ENCODE measurements at places on chromosomes 12 and 14.

GRCh38 chr14:40903709-40904108, 703.0 kb upstream of the LRFN5 start:
- DNase-seq = no peak

DNA sequence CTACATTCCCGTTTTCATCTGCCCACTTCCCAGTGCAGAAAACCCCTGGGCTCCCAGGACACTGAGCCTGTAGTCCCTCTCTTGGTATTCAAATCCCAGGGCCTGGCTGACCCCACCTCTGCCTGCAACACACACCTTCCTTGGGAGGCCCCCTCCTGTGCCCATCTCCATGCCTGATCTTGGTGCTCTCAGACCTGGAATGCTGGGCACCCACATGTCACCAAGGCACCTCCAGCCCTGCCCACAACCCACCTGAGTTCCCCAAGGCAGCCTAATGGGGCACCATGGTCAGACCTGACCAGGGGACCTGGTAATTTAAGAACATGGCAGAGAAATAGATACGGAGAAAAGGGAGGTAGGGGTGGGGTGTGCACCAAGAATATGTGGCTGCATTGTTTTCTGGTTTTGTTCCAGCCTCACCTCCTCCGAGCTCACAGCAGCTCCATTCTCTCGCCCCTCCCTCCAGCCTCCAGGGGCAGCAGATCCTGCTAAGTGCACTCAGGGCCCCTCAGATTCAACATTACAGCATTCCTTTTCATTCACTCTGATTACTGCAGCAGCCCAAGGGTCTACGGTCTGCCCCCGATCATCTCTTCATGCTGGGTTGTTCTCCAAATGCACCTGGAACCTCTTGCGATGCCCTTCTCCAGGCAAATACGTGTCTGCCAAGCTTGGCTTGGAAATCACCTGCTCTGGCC, 9.2 kb upstream of the HSP90AA1 start:
- DNase-seq = no peak

- no peak for DNase-seq
These were observed 122.5 kb downstream of the ZFP36L1 start for GRCh38 chr14:68670359-68670715.

GRCh38 chr12:49916129-49916919, 12.6 kb upstream of the FAIM2 start:
- no peak for DNase-seq

DNA sequence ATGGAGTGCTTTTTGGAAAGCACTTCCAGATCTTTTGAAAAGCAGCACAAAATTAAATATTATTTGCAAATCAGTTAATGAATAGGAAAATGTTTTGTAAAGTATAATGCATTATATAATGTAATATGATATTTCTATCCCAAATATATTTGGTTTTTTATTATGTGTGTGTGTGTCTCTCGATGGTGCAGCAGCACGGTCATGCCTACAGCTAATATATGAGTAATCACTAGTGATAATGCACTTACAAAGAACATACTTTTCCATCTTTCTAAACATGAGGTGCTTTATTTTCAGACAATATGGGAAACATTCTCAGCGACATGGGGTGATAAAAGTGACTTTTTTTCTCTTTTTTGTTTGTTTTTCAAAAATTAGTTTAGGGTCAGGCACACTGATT, 1.3 kb upstream of the EEA1 start:
- no peak for DNase-seq

DNA sequence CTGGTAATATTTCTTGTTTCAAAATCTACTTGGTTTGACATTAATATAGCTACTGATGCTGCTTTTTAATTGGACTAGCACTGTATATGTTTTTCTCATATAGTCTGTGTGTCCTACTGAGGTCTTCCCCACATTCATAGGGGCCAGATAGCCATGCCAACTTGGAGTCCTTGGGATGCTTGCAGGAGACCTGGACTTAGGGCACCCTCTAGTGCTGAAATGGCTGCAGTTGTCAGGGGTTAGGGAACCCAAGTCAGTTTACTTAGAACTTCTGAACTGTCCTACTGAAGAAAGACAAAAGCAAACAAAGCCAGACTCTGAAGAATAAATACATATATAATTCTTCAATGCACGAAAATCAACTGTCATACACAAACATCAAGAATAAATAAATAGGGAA, 279.9 kb upstream of the SYT1 start:
- no peak for DNase-seq

DNA sequence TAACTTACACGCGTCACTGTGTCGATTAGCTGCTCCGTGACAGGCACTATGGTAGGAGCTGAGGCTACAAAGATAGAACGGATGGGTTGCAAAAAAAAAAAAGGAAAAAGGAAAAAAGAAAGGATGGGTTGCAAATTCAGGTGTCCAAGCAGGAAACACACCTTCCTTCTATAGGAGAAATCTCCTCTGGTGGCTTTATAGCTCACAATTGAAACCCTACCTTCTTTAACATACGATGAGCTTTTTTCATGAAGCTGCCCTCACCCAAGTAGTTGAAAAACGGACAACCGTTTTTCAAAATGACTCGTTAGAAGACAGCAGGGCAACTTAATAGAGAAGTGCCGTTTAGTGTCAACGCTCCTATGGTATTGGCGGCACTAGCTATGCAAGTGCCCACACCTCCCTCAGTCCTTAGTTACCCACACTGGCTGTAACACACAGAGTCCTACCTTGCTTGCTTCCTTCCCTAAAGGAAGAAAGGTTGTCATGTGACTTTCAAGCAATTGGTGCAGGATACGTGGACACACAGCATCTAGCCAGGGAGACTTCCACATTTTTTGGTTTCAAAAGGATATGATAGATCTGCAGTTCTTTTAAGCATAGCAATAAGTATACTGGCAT, 682 bp upstream of the TRIP11 start:
- DNase-seq = no peak

DNA sequence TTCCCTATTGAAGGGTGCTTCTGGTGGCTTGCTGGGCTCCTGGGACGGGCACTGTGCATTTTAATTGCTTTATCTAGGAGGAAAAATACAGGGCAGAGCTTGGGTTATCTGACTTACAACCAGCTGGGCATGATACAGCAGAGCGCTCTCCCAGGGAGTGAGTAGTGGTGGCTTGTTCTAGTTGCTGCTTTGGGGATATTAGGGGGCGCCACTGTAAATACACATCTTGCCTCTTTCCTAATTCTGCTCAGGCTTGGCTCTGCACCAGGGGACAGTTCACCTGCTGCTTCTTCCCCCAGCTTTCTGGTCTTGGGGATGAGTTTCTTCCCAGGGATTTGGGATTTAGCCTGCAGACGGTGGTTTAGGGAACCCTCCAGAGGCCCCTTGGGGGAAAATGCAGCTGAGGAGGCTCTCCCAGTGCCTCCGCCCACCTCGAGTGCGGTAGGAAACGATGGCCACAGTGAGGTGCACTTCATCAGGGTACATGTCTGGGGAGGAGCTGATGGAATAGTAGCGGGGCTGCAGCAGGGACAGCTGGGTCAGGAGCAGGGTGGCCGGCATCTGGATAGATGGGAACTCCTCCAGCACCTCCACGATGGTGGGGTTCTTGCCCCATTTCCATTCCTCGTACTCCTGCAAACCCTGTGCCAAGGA, 36.9 kb upstream of the FBXO21 start:
- no peak for DNase-seq

- no peak for DNase-seq
These were observed 499 bp upstream of the PRKAG1 start for GRCh38 chr12:49019120-49019430.

- no peak for DNase-seq
These were observed 8.4 kb downstream of the KCNH3 start for GRCh38 chr12:49547090-49547690.

DNA sequence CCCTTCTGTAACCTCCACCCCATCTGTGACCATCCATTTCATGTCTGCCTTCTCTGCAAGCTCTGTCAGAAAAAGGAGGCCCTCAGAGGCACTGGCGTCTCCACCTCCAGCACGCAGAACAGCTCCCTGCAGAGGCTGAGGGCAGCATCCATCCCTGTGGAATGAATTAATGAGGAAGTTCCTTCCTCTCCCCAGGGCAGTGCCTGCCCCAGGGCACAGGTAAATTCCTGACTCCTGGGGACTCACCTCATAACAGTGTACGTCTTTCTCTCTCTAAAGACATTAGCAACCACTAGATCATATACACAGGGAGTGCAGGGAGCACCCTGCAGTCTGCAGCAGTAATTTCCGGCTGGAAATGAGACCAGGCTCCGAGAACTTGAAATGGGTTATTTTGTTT, 155.0 kb upstream of the TMEM132C start:
- DNase-seq = no peak

- no peak for DNase-seq
These were observed 131.6 kb downstream of the SEC23A start for GRCh38 chr14:38971258-38971921.

GRCh38 chr12:116249938-116250337, 27.6 kb downstream of the MED13L start:
- no peak for DNase-seq

DNA sequence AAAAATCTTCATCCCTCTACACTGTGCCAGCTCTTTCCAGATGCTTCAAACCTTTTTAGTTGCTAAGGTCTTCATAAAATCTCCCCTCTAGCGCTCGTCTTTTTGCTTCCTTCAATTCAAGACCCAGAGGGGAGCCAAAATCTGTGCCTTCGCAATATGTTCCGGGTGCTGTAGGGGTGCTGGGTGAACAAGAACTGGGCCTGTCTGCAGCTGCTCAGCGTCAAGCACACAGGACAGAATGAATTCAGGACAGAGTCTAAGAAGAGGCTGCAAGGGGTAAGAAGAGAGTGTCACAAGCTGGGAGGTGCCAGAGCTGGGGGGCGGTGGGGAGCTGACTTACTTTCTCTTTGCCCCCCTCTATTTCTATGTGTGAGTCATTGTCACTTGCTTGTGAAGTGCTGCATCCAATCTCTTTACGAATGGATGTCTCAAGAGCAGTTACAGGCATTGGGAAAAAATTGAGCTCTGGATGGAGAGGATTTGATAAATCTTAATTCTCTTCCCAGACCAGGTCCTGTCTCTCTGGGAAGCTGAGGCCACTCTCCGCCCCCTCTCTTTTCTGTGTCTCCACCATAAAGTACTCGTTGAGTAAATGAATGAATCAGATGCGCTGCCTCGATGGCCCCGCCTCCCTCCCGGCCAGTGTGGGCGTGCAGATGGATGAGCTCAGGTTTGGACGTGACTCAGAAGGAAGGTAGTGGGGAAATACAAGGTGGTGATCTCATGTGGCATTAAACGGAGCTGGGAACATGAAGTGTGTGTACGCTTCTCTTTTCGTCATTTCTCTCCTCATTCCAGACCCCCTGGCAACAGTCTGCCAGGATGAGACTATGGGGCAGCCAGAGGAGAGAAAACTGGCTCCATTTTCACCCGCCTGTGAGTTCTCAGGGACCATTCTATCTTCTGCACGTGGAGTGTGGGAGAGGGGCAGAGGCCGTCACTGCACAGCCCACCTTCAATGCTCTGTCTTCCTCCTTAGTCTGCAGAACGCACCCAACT, 91.3 kb downstream of the TSPAN9 start:
- no peak for DNase-seq

DNA sequence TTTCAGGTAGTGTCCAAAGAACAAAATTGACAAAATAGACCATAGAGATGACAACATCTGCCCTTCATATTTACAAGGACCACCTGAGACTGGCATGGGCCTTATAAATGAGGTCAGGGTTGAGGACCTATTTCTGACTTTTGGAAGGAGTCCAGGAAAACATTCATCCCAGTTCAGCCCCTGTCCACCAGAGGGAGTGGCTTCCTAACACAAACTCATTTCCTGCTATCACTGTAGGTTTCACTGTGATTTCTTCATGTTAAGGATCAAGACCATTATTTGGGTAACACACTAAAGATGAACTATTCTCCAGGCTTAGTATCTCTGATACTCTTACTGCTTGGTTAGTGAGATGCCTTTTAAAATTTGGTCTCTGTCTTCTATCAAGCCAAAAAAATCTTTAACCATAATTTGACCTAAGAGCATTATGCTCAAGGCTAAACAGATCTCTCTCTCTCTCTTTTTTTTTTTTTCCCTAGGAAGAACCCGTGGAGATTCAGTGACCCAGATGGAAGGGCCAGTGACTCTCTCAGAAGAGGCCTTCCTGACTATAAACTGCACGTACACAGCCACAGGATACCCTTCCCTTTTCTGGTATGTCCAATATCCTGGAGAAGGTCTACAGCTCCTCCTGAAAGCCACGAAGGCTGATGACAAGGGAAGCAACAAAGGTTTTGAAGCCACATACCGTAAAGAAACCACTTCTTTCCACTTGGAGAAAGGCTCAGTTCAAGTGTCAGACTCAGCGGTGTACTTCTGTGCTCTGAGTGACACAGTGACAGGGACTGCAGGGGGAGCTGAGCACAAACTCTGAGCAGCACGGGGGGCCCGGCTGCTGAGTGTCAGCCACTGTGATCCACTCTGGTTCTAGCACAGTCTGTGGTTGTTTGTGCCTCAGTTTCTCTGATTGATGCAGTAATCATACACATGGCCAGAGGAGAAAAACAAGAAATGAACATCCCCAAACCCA, 267.6 kb upstream of the OR4E1 start:
- DNase-seq = no peak

DNA sequence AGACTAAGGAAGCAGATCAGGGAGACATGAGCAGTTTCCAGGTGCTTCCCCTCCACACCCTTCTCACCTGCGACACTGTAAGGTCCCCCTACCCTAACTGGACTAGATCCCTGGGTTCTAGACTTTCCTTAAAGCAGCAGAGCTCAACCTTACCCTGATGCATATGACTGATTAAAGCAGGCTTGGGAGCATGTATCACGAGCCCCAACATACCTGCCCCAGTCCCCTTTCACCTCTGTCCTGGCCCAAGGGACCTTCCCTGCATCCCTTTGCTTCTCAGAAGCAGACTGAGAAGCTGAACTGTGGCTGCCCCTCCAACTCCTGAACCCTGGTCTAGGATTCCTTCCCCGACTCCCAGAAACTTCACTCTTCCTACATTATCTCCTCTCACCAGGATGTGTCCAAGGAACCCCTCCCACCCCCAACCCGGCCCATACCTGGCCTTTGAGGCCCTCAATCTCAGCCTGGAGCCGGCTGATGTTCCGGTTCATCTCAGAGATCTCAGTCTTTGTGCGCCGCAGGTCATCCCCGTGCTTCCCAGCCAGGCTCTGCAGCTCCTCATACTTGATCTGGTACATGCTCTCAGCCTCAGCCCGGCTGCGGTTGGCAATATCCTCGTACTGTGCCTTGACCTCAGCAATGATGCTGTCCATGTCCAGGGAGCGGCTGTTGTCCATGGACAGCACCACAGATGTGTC, 5.4 kb downstream of the KRT8 start:
- DNase-seq = no peak

DNA sequence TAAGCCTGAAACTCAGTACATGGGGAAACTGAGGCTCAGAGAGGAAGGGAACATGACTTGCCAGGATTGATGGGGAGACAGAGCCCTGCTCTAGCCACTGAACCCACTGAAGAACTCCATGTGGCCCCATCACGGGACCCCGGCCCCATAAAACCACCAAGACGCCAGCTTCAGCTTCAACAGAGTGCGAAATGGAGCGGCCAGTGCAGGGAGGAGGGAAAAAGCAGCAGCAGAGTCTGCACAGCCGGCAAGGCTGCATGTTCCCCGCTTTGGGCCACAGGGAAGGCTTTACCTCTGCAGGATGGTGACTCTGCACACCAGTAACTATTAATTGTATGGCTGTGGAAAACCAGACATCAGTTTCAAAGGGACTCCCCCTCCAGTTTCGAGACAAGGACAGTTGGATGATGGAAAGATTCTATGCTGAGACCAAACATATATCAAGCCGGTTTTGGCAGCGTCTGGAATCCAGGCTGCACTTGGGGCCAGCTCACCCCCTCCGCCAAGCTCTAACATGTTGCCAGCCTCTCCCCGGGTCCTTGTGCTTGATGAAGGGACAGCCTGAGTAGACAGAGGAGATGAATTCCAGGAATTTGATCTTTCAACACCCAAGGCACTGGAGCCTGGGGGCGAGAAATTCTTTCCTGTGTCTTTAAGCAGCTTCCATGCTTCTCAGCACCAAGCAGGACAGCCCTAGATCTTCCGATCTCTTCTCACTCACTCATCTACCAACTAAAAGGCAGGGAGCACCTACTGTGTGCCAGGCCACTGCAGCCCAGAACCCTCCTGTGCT, 55.7 kb upstream of the BCL11B start:
- no peak for DNase-seq
